ENCODE measurements at places on chromosomes 3 and 15. TPM values are rescaled to one million over a fixed set of nuclear protein-coding genes. Genes with fewer than 3 reads are reported as not detected.

DNA sequence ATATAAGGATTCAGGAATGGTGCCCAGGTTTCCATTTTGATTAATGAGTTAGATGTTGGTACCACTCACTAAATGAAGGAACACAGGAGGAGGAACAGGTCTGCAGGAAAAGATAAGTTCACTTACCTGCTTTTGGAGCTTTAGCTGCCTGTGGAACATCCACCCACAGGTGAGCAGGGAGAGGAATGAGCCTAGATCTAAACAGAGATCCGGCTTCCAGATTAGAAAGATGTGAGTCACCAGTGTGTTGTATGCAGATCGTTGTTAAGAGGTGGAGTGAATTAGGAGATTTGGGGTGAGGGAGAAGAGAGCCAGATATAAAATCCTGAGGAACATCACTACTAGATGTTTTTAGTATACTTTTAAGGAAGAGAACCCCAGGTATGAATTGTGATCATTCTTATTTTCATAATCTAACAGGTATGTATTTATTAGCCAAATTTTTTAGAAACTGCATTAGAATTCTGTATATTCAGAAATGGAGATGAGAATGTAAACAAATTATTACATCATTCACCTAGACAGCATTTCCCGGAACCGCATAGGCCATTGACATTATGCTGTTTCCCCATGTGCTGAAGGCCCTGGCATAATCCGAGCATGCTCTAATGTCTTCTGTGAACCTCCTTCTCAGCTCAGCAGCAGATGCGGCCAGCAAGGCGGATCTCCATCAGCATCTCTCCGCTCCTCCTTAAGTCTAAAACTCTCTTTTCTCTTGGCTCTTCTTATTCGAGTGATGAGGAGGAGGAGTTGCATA, 118.2 kb downstream of the KLHL25 start:
- no peak for DNase-seq

DNA sequence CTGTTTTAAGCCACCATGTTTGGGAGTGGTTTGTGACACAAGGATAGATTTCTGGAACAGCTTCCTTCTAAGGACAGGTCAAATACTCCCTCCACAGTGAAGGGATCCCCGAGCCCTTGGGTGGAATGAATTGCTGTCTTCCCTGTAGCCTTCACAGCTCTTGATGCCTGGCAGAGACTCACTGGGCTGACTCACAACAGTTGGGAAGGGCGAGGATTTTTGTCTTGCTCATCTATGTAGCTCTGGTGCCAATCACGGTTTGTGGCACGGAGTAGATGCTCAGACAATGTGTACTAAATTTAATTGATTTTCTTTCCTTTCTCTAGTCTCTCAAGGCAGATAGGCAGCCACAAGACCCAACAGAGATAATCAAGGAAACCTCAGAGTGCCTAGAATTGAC, 27.0 kb downstream of the CRYGS start:
- no peak for DNase-seq

GRCh38 chr15:45185903-45186770, 1.6 kb downstream of the SHF start:
- DNase-seq, result no peak

NR1I2 gene
- total RNA-seq, result not detected

DNA sequence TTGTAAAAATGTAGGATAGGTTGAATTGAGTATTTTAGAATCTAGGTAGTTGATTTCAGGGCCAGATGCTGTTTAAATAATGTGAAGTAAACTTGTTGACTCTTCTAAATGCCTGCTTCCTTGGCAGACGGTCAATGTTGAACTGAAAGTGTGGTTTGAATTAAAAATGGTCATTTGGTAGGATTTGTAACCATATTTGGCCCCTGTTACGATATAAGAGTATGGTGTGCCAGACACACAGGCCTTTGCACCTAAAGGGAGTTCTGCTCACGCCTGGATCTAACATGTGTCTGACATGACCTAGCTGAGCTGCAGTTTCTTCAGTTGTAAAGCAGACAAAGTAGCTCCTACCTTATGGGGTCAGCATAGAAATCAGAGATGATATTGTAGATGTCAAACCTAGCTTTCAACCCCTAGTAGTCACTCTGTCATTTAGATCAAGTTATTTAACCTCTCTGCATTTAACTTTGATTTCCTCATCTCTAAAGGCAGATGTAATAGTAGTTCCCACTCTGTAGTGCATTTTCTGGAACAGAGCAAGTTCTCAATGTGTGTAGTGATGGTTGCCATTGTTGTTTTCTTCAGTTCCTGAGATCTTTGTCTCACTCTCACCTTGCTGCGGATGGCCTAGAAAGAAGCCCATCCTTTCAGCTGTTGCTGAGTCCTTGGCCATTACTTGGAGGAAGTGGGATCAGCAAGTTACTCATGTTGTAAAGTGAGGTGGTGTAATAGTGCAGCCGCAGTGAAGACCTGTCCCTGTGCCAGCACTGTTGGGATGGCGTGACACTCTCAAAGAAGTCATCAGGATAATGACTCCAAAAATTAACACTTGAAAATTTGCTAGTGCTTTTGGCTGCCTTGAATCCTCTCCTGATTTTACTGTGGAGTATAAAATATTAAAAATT, 90.2 kb downstream of the GHSR start:
- no peak for DNase-seq

FAM43A gene
- 44.5 TPM for total RNA-seq

XCR1 gene
- not detected for total RNA-seq

DNA sequence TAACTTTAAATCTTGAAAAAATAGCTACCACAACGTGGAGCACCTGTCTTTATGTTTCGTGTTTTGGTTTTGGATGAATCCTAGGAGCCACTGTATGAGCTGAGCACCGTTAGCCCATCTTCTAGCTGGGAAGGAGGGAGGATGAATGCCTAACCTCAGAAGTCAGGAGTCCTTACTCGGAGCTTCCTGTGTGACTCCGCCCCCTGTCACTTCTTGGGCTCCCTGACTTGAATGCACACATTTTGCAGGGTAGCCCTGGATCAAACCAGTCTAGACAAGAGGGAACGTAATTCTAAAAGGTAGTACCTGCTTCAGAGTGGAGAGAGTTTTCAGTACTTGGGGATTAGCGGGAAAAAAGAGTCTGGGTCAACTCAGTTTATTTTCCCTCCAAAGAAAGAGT, 5.3 kb downstream of the GABRA5 start:
- no peak for DNase-seq

DNA sequence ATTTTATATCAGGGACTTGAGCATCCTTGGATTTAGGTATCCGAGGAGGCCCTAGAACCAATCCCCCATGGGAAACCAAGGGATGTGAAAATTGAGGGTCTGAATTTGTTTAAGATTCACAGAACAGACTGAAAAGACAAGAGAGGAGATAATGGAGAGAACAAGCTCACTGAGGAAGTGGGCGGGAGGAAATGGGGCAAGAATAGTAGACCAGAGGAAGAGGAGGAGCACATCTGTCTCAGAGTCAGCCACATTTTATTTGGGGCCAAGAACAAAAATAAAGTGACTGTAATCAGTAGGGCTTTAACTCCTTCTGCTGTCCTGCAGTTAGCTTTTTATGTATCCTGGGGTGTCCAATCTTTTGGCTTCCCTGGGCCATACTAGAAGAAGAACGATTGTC, 63.8 kb downstream of the BLM start:
- no peak for DNase-seq

DNA sequence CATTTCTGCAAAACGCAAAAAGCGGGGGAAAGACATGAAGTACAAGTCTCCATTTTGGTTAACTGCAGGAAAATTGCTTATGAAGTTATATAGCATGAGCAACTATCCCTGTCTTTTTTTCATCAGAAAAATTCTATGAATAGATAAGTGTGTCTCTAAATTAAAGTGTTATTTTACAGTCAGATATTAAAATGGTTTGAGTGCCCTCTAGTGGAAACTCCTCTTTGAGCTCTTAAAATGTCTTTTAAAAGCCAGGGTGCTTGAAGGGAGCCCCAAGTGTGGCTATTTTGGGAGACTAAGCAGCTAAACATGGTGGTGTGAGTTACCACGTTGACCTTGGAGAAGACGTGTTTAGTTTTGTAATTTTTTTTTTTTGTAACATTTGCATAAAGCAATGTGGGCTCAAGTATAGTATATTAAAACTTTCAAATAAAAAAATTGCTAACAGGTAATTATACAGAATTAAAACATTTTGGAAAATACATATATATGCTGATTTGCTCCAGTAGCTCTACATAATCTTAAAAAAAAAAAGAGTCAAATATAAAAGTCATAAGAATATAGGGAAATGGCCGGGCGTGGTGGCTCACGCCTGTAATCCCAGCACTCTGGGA, 77.2 kb downstream of the PPP2R3A start:
- peak; percentile 25 for DNase-seq

AGBL1 gene
- total RNA-seq, result 0.21 TPM

DNA sequence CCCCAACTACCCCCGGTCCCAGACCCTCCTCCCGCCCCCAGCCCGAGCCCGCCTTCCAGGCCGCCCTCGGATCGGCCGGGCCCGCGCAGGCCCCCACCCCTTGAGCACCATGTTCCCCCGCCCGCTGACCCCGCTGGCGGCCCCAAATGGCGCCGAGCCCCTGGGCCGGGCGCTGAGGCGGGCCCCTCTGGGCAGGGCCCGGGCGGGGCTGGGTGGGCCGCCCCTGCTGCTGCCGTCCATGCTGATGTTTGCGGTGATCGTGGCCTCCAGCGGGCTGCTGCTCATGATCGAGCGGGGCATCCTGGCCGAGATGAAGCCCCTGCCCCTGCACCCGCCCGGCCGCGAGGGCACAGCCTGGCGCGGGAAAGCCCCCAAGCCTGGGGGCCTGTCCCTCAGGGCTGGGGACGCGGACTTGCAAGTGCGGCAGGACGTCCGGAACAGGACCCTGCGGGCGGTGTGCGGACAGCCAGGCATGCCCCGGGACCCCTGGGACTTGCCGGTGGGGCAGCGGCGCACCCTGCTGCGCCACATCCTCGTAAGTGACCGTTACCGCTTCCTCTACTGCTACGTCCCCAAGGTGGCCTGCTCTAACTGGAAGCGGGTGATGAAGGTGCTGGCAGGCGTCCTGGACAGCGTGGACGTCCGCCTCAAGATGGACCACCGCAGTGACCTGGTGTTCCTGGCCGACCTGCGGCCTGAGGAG, 472 bp downstream of the CHST14 start:
- DNase-seq, result no peak

DNA sequence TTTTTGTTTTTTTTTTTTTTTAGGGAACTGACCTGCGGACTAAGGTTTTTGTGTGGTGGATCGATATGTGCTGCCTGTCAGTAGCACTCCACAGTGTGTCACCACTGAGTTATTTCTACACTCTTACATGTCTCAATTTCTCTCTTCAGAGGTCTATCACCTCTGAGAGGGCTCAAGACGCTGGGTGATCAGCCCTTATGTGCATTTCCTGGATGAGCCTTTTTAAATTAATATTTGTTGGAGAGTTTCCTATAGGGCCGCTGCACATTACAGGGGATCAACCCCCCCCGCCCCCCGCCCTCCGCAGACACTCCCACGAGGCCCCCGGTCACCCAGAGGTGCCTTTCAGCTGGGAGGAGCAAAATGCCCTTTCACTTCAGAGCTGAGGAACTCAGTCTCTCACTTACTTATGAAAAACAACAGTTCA, 34.5 kb upstream of the AP4E1 start:
- DNase-seq, result no peak

- no peak for DNase-seq
Observed at GRCh38 chr3:35954413-35954812, 315.1 kb downstream of the ARPP21 start.

DNA sequence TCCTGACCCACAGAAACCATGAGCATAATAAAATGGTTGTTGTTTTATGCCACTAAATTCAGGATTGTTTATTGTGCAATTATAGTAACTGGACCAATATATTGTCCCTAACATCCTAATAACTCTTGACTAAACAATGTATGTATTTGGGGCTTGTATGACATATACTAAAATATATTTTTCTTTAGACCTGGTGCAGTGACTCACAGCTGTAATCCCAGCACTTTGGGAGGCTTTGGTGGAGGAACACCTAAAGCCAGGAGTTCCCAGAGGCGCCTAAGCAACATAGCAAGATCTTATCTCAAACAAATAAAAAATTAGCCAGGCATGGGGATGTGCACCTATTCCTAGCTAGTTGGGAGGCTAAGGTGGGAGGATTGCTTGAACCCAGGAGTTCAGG, 180.4 kb downstream of the SUCNR1 start:
- no peak for DNase-seq

DNA sequence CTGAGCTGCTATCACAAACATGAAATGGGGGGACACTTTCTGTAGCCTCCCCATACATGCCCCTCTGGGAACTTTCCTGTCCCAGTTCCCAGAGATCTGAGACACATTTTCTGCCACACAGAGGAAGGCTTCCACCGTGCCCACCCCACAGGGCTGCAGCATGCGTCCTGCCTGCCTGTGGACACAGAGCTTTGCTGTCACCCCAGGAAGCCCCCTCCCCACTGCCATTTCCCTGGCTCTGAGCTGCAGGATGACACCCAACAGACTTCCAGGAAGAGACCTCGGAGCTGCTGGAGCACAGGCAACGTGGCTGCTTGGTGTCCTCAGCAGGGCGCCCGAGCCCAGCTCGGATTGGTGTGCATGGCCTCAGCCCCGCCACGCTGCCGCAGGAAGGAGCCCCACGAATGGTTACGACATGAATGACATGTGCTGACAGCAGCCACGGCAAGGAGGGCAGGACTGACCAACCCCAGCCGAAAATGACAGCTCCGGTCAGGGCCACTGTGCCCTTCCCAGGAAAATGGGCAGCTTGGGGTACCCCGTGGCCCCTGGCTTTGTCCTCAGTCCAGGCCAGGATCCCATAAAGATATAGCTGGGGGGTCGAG, 81.3 kb downstream of the VGLL4 start:
- no peak for DNase-seq

SPATA12 gene
- total RNA-seq, result not detected

DNA sequence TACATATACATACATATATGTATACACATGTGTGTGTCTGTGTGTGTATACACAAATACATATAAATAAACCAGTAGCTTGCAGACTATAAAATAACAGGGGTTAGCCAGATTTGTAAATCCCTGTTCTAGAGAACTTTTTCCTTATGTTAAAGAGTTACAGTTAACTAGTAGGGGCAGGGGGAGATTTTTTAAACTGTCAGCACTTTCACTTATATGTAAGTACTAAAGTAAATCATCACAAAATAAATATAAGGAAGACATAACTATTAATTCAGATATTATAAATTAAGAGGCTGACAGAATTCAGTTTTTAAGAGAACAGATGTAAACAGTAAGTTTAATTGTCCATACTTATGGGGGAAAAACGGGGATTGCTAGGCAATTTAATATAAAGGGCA, 74.0 kb downstream of the LRRFIP2 start:
- DNase-seq, result no peak

Data from tibial nerve (tissue), 4 donors.